ENCODE measurements at places on chromosomes 5 and 9.

DNA sequence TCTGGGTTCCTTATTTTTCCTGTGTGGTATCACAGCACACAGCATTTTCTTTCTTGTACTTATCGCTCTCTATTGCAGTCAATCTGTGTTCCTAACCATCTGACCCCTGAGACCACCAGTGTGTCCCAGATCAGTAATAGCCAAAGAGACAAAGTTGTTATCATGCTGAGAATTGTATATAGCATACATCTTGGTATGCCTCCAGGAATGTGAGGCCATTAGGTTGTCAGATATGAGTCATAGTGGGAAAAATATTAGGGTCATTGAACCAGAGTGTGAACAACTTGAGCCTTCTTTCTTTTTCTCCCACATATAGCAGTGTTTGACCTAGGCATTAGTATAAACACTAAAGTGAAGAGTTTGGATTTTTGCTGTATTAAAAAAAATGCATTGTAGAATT, 106.3 kb downstream of the NDUFAF2 start:
- DNase-seq = no peak

DNA sequence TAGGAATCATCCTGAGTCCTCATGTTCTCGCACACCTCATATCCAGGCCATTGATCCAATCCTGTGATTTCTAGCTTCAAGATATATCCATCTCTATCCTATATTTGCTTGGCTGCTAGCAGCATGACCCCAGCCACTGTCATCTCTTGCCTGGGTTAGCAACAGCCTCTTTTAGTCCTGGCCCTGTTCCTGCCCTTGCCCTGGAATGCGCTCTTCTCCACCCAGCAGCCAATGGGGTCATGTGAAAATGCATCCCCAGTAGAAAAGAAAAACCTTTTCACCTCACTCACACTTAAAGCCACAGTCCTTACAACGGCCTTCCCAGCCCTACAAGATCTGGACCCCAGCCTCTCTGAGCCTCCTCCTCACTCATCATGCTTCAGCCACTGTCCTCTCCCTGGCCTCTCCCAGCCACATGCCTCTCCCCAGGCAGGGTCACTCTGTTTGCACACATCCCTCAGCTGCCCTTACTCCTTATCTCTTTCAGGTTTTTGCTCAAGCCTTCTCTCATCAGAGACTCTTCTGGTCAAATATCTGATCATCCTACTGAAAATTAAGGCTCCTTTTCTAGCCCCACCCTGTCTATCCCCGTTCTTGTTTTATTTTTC, 34.3 kb upstream of the NR3C1 start:
- no peak for DNase-seq

DNA sequence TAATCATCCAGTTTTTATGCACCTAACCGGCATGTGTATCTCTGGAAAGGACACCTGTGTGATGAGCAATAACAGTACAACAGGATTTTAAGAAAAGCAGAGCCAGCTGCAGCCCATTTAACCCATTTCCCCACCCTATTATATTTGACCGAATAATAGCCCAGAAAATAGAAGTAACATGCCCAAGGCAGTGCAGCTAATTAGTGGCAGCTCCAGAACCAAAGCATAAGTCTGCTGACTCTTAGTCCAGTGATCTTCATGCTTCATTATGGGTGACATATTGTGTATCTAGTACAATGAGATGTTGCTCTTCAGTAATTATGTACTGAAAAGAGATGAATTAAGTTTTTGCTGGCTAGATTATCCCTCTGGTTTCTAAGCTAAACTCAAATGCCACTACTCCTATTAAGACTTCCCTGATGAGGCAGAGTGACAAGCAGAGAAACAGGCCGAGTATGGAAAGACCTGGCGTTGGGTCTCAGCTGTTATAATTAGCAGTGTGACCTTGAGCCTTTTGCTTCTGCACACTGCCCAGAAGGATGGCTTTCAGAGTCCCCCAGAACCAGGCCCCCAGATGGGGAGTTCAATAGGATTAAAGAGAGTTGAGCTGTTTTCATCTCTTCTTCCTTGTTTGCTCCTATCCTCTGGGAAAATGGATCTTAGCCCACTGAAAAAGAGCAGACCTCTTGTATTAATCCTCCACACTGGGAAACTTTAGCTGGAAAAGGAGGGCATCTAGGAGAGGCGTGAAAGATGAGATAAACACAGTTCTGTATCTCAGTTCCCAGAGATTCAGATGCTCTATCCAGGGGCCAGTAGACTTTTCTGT, 10.8 kb upstream of the C1QTNF3 start:
- no peak for DNase-seq

- DNase-seq = no peak
These were observed 32.7 kb downstream of the EXOC3 start for GRCh38 chr5:475704-476101.

GRCh38 chr5:147532156-147532555, 22.3 kb upstream of the DPYSL3 start:
- no peak for DNase-seq

DNA sequence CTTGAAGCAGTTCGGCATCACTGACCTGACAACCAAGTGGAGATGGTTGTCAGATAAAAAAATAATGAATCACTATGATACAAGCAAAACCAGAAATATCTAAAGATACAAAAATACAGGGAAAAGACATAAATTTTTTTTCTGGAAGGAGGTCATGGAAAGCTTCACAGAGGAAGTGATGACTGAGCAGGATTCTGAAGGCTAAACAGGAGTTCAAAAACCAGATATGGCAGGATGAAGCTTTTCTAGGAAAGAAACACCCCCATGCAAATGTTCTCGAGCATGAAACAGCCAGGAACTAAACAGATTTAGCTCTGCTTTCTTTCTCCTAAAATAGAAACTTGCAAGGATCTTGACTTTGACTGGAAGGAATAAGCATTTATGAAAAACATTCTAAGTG, 60.7 kb upstream of the IFNE start:
- no peak for DNase-seq

DNA sequence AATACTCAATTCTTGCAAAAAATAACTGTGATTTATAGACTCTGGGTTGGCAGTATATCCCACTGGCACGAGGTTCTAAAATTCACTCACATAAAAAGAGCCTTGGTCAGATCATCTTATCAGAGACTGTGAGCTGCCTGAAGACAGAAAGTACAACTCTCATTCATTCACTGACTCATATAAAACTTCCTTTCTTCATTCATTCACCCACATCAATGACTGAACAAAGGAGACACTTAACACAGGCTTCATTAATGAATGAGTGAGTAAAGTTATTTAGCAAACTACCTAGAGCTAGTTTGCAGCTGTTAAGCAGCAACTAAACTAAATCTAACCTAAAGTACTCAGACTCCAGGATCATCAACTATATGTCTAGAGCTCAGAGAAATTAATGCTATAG, 214.7 kb downstream of the DENND1A start:
- DNase-seq = no peak

DNA sequence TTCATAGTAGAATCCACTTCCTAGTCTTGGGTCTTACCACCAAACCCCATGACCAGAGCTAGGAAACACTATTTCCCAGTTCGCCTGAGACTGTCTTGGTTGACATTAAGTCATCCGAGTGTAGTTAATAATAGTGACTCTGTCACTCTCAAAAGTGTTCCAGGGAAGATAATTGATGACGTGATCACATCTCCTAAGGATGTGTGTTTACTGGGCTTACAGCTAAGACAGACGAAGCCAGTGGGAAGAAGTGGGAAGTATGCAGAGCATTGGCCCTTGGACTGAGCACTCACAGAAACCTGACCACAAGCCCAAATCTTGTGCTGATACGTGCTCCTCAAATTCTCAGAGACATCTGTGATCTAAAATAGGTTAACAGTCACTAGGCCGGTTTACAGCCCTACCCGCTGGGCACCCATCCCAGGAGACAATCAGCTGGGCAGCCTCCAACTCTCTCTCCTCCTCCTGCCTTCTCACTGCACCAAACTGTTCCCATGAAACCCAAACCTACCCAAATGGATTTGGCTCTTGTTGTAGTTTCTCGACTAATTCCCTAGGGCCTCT, 316.6 kb downstream of the TLE1 start:
- no peak for DNase-seq

DNA sequence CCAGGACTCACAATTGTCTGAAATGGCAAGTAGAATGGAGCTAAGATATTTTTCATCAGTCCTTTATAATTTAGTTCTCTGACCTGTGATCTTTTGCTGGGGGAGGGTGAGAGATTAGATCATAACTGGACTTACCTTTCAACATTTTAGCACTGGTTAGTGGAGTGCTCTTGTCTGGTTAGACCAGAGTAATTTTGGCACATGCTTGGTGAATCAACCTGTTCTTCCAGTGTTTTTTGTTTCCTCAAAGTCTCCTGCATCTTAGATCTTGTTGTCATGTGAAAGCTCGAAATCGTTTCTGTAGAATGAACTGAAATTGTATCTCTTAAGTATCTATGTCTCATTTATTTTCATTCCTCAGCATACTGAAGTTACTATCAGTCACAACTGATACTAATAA, 122.4 kb downstream of the TLE4 start:
- DNase-seq = no peak

GRCh38 chr9:79641070-79641469, 69.3 kb downstream of the TLE4 start:
- DNase-seq = no peak

DNA sequence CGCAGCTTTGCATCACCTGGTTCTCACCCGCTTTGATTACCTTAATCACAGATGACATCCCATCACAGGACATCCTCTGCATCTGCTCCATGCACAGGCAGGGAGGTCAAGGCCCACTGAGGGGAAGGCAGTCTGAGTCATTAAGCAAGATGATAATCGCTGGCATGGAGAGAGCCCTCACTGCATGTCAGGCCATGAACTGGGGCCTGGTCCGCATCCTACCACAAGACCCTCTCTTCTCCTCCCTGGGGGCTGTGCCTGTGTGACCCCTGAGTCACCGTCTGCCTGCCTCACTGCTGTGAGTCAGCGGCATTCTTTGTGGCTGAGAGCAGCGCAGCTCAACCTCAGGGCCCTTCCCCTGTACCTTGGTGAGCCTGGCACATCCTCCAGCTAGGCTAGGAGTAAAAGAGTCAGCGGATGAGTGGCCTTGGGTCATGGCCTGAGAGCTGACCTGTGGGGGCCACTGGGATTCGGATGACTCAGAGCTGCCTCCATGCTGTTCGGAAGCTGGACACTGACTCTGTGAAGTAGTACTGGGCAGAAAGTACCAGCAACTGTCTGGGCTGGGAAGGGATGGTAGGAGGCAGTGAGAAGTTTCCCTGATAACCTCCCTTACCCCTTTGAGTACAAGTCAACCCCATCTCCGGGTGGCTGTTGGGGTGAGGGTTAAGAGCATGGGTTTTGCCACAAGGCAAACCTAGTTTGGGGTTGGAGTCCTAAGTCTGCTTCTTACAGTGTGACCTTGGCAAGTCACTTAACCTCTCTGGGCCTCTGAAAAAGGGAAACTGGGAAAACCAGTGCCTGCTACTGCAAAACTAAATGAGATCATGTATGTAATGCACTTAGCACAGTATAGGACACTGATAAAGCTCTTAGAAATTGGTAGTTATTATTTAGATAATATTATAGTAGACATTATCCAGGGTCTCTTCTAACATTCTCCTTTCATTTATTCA, 14.6 kb upstream of the ARSI start:
- DNase-seq = no peak

DNA sequence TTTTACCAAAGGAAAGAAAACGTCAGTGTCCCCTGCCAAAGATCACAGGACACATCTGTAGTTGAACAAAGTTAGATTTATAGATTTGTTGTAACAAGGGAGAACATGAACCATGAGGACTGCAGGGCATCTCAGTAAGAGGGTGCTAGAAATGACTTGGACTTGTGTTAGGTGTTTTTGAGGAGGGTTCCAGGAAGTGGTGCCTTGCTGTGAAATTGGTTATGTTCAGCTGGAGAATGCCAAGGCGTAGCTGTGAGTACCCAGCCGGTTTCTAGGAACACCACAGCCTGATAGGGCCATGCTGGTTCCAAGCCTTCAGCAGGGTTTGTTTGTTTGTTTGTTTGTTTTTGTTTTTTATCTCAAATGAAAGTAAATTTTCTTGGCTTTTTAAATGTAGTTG, 5.3 kb downstream of the SPEF2 start:
- DNase-seq = no peak

- no peak for DNase-seq
These were observed 70.7 kb upstream of the FNIP1 start for GRCh38 chr5:131867524-131867923.

GRCh38 chr9:7777771-7778170, 21.8 kb downstream of the DMAC1 start:
- DNase-seq = no peak

GRCh38 chr9:120920806-120921178, 5.8 kb downstream of the TRAF1 start:
- DNase-seq = no peak

GRCh38 chr5:53453898-53454718, 26.3 kb upstream of the FST start:
- DNase-seq = no peak

GRCh38 chr9:89543111-89543510, 45.2 kb upstream of the SEMA4D start:
- DNase-seq = no peak

- no peak for DNase-seq
These were observed 15.7 kb downstream of the NUP155 start for GRCh38 chr5:37355161-37355560.

GRCh38 chr5:152086668-152087067, 162.0 kb upstream of the GLRA1 start:
- DNase-seq = no peak

- DNase-seq = no peak
These were observed 69.3 kb downstream of the SGCD start for GRCh38 chr5:156396063-156396829.

GRCh38 chr5:1311439-1312055, 16.7 kb upstream of the TERT start:
- no peak for DNase-seq

DNA sequence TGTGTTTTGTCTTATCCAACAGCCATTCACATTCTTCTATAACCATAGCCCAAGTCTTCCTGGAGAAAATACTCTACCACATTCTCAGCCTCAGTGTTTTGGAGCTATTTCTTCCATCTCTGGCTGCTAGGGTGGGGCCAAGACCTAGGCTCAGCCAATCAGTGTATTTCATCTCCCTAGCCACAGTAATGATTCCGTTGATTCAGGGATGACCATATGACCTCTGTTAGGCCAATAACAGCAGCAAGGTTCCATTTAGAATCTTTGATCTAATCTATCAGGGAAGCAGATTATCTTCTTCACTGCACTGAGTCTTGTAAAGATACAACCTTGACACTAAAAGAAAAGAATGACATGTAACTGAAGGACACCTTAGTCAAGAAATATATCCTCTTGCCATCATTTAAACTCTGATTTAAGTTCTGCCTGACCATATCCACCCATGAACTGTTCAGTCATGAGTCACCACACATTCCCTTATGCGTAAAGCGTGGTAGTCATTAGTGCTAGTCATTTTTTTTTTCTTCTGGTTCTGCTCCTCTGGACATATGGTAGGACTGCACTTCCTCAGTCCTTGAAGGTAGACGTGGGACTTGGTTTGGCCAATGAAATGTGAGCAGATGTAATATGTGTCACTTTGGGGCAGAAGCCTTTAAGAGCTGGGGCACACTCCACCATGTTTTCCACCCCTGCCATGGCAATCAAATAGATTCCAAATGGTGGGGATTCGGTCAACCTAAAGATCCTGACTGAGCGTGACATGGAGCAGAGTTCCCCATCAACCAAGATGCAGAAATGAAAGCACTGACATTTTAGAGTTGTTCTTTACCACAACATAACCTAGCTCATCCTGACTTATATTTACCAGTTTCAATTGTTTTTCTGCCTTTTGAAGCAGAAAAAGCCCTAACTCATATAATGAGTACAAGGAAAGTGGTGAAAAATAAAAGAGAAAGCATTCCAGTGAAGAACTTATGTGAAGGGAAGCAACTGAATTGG, 12.7 kb upstream of the PRELID2 start:
- DNase-seq = no peak

Measured in stimulated activated CD4-positive, alpha-beta T cell treated with anti-CD3 and anti-CD28 coated beads, Interleukin-2, amount 100 ng/mL, for 48 hours (primary cell).